ENCODE measurements at places on chromosomes 3 and 15.

- DNase-seq, result no peak
These were observed 68.2 kb downstream of the EDEM1 start for GRCh38 chr3:5255404-5256344.

DNA sequence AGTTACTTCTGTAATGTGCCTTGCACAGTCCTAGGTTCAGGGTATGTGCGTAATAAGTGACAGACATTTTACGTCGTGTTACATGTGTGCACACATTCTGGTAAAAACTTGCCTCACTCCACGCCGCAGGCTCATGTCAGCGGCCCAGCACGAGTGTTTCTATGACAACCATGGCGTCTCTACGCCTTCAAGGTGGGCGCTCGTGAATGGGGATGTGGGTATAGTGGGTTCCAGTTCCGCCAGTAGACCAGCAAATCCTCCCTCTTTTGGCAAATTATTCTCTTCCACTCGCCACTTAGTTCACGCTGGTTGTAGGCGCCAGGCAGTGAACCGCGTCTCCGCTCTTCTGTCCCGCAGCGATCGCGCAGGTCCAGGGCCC, 40.3 kb downstream of the CHST14 start:
- DNase-seq, result no peak

GRCh38 chr3:170359178-170359704, 1.7 kb downstream of the SKIL start:
- no peak for DNase-seq

GRCh38 chr3:152056481-152056880, 183.0 kb downstream of the SUCNR1 start:
- no peak for DNase-seq

DNA sequence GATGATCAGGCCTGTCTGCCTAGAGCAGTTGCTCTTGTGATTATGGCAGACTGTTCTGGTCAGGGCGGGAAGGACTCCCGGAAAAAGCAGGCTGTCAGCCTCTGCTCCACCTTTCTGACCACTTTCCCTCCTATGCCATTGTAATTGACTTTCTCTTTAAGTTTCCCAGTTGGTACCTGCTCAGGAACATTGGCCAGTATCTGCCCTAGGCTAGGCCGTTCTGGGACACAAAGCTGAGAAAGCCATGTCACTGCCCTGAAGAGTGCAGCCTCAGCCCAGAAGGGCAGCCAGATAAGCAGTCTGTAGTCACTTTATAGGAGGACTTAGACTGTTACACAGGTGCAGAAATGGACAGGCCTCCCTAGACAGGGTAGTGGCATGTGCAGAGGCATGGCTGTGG, 80.8 kb downstream of the CLSTN2 start:
- no peak for DNase-seq

GRCh38 chr3:39541917-39542329, 74.4 kb downstream of the MOBP start:
- no peak for DNase-seq

- no peak for DNase-seq
These were observed 434.5 kb downstream of the MFSD1 start for GRCh38 chr3:159236321-159236720.

DNA sequence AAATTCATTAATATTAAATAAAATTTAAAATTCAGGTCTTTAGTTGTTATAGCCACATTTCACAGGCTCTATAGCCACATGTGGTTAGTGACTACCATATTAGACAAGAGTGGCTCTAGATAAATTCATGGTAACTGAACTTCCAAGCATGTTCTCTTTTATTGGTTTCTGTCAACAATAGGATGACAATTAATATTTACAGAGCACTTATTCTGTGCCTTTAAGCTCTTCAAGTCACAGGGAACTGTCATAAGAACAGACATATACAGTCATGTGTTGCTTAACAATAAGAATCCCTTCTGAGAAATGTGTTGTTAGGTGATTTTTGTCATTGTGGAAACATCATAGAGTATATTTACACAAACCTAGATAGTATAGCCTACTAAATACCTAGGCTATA, 38.8 kb upstream of the SLC25A36 start:
- DNase-seq, result no peak

- no peak for DNase-seq
These were observed 26.6 kb downstream of the GABRA5 start for GRCh38 chr15:26893351-26894065.

DNA sequence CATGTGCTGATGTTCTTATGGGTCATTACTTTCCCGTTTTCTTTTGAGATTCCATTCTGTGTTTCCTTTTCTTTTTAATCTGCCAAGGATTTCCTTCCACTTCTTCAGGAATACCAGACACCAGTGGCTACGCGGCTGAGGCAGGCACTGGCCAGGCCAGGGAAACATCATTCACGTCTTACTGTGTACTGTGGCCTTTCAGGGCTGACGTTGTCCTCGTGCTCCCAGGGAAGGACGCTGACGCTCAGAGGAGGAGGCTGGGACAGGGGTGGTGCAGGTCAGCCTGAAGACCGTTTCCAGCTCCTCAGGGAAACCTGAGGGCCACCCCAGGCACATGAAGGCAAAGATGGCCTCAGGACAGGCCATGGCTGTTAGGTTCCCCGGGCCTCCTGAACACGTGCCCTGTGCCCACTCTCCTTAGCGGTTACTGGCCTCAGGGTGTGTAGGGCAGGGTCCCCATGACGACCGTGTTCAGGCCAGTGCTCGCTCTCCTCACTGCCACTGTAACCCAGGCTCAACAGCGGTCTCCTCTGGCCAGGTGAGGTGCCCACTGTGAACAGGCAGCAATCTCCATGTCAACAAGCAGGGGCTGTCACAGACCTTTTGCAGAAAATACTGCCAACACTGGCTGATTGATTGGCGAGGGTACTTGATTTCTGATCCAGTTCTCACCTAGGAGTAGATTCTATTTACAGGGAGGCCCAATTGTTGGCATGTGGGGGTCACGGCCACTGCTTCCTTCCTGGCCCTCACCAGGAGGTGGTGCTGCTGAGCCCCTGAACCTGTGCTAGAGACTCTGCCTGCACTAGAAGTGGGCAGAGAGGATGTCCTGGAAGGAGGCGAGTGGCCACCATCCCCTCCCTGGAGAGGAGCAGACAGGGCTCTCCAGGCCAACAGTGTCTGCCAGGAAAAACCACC, 169.5 kb downstream of the ATP10A start:
- DNase-seq, result no peak

GRCh38 chr15:48905216-48905615, 27.3 kb downstream of the EID1 start:
- DNase-seq, result no peak

DNA sequence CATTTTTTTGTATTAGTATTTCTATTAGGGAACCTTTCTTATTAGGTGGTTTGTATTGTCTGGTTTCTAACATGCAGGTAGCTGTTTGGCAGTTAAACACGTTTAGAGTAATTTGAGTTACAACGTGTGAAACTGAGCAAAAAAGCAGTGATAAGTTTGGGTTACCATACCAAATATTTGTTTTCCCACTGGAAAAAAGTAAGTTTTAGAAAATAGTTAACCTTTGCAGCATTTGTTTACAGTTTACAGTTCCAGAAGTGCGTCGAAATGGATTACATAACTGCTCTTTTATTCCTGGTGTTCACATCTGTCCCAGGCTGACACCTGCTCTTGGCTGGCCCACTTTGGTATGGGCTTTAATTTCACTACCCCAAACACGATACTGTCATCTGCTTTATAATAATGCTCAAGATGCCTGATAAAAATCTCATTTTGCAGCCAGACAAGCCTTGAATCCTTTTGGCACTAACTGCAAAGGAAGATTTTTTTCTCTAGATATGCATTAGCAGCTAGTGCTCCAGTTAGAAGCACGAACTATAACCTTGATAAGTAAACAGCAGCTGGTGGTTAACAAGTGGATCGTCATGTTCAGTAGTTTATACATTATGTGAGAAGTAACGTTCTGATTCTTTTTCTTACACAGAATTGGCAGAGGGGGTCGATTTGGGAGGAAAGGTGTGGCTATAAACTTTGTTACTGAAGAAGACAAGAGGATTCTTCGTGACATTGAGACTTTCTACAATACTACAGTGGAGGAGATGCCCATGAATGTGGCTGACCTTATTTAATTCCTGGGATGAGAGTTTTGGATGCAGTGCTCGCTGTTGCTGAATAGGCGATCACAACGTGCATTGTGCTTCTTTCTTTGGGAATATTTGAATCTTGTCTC, 5.3 kb downstream of the EIF4A2 start:
- DNase-seq, result no peak

GRCh38 chr3:14871456-14872200, 52.9 kb downstream of the FGD5 start:
- no peak for DNase-seq

- no peak for DNase-seq
These were observed 336.0 kb upstream of the ONECUT1 start for GRCh38 chr15:53126144-53126543.

- no peak for DNase-seq
These were observed 10.7 kb downstream of the MB21D2 start for GRCh38 chr3:192906940-192907339.

GRCh38 chr3:102169915-102170479, 264.8 kb upstream of the ZPLD1 start:
- no peak for DNase-seq

DNA sequence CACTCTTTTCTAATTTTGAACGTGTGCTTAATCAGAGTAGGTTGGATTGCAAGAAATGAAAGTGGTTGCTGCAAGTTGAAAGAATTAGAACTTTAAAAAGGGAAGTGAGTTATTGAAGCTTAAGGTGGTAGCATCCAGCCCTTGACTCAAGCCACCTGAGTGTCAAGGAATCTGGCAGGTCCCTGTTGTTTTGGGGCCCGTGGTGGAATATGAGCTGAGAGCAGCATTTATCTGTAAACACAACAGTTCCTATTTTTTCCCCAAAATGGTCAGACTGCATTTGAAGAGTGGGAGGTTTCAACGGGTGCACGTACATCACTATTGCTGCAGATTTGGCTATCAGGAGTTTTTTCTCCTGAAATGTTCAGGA, 1.7 kb downstream of the ITPR1 start:
- DNase-seq, result no peak

GRCh38 chr3:146187334-146187950, 26.5 kb upstream of the PLOD2 start:
- peak; percentile 28 for DNase-seq

DNA sequence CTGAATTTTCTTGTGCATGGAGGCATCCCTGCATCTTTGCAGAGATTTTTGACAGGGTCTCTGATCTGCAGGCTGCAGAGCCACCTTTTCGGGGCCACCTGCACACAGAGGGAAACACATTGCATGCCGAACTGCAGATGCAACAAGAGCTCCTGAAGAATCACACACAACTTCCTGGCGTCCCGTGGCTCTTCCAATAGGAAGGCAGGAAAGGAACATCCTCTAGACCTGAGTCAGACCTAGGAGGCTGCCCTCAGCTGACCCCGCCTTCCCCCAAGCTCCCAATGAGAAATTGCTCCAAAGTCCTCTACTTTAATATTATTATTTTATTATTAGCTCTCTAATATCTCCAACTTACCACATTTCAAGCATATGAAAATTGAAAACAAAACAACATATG, 213.2 kb upstream of the ARRDC4 start:
- no peak for DNase-seq

GRCh38 chr15:51842852-51843737, 13.6 kb downstream of the TMOD3 start:
- DNase-seq, result no peak

DNA sequence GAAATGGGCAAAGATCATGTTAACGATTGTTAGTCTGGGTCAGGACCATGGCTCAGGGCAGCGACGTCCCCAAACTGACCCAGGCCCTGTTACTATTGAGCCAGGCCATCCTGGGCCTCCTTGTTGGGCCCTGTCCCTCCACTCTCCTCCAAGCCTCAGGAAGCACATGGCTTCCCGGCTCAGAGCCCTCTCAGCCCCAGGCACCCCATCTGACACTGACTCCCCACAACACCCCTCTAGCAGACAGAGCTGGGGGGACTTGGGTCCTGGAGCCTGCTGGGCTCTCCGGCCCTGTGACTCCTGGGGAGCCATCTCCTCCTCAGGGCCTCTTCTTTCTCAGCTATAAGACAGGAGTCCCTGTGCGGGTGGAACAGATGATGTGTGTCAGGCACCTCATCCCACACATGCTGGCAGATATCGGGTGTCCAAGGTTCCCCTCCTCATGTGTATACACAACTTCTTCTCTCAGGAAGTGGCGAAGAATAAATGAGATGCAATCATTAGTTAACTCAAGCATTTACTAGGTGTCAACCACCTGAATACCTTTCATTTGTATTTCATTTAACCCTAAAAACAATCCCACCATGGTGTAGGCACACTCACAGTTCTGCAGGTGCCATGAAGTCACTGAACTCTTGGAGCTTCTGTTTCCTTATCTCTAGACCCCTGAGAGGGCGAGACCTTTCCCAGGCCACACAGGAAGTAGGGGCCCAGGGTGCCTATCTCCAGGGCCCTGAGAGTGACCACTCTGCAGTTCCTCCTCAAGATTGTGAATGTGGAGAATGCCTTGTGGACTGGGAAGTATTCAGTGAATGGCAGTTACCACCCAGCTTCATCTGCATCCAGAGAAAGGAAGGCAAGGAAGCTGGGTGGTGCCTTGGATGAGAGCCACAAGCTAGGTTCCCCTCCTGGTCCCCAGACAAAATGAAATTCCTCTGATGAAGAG, 282.5 kb upstream of the TLE3 start:
- no peak for DNase-seq

DNA sequence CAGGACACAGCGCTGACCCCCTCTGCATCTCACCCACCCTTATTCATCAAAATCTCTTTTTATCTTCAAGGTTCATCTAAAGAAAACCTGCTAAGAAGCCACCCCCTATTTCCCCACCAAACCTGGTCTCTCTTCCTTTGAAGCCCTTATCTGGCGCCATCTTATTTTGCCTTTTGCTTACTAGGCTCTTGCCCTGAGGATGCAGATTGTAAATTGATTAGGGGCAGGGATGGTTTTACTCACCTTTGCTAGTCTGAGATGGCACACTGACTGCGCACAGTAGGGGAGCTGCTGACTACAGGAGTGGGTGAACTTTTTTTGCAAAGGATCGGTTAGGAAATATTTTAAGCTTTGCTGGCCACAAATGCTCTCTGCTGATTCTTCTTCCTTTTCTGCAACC, 78.9 kb upstream of the BHLHE40 start:
- no peak for DNase-seq

- DNase-seq, result no peak
These were observed 161.9 kb upstream of the ATP11B start for GRCh38 chr3:182631183-182632076.

GRCh38 chr3:16741103-16741758, 136.0 kb upstream of the DAZL start:
- DNase-seq, result no peak

DNA sequence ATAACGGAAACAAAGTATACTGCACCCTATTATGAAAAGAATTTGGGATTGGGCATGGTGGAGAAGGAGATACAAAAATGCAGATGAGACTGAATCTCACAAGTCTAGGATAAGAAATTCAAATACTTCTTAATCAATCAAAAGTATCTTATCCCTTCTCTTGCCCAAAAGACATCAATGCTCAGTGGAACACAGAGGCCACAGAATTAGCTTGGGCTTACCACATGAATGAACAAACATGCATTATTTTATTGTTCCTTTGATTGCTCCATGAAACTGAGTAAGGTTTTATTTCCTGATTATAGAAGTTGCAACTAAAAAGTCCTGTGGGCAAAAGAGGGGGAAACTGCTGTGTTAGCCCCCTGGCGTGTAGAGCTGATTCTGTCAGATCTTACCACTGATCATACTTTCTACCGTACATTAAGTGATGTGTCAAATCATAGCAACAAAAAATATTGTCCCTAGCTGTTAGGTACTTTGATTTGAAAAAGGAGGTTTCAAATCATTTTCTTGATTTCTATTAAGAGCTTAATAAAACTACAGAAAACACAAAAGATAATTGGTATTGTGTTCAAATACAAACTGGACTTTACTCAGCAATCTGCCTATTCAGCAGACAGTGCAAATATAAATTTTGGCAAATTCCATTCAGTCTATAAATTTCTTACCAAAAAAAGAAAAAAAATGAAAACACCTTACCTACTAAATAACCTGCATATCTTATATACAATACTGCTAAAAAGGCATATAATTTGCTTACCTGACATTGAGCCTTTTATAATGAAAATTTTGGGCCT, 7.9 kb upstream of the GASK1A start:
- DNase-seq, result no peak
